ENCODE measurements at places on chromosomes 7 and 10.

- no peak for DNase-seq
These were observed 12.3 kb downstream of the HUS1 start for GRCh38 chr7:47967123-47967522.

DNA sequence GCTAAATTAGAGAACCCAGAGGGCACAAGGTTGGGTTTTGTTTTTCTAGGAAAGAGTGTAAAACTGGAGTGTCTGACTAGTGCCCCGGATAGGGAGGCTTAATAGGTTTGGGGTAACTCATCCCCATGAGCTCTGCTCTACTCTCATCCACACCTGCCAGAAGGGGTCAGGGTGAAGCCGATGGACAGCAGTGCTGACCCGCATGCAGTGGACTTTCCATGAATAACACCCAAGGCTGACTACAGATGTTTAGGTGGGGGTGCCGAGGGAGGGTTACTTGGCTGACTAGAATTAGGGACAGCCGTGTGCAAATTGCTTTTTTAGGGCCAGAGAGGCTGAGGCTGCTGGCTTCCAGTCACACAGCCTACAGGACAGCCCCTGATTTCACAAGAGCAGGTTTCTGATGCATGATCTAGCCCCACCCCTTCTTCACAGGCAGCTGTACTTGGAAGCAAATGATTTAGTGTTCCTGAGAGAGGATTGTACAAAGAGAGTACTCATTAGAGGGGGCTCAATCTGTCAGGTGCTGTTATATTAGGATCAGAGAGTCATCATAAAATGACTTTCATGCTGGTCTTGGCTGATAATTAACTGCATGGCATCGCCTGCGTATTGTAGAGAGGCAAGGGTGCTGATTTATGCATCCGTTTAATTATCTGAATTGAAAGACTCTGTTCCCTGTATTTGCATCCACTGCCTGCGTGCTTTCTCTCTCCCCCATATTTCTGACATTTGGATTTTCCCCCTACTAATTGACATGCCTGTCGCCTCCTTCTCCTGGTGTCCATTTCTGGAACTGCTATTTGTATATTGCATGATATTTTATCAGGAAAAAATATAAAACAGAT lies 9.5 kb downstream of the INHBA start:
- DNase-seq = no peak

DNA sequence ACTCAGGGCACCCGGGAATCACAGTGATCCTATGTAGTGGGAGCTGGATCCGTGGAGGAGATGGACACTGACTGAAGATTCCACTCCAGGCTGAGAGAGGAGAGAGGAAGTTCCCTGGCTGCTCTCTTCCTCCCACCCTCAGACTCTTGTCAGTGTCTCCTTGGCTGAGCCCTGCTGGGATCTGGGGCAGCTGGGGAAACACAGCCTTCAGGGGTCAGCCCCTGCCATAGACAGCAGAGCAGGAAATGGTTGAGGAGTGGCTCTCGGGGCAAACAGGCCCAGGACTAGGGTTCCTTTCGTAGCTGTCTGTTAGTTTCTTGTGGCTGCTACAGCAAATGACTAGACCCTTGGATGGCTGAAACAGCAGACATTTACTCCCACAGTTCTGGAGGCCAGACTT lies 174.4 kb upstream of the BMPER start:
- DNase-seq = no peak

GRCh38 chr10:78964952-78965633 lies 103.7 kb upstream of the ZMIZ1 start:
- no peak for DNase-seq

DNA sequence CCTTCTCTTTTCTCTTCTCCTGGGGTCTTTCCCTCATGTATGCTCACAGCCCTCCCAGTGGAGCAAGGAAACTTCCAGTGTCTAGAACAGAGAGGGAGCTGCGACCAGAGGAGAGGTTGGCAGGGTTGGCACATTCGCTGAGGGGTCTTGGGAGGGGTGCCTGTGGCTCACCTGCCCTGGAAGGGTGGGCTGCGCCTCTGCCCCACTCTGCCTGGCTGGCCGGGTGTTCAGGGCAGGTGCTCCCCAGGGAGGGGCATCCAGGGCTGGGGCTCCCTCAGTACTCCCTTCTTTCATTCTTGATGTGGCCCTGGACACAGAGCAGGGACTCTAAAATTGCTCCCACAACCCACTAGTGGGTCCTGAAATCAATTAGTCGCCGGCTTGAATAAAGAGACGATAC lies 16.9 kb downstream of the SHH start:
- DNase-seq = no peak

- DNase-seq = no peak
These were observed 399 bp downstream of the FHIP2A start for GRCh38 chr10:114821915-114822443.

All from T-helper 9 cell (primary cell).